ENCODE measurements at places on chromosomes 5 and 9.

DNA sequence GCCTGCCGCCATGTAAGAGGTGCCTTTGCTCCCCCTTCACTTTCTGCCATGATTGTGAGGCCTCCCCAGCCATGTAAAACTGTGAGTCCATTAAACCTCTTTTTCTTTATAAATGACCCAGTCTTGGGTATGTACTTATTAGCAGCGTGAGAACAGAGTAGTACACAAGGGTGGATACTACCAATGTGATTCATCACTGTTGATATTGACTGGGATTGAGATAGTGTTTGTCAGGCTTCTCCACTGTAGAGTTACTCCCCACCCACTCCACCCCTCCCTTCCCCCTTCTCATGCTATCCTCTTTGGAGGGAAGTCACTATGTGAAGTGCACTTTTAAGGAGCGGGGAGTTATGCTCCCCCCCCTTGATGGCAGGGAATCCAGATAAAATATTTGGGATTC, 11.4 kb upstream of the CRHBP start:
- peak; percentile 43 for DNase-seq

DNA sequence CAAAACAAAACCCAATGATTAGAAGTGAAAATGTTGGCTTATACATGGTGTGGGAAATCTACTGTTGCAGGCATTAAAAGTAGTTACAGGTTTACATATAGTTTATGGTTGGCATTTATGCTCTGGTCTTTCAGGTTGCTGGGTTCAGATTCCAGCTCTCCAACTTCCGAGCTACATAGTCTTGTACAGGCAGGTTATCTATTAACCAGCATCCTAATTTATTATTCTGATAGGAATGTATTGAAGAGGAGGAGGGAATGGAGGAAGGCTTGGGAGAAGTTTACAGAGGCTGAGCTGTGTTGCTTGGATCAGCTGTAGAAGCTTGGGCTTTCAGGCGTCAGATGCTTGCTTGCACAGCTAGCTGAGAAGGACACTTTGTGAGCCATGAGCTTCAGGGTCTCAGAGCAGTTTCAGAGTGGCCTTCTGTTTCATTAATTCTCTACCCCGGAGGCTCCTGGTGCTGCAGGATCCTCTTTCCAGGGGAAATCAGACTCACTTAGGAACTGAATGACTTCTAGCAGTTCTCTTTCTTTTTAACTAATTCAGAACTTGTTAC, 11.7 kb upstream of the ERBIN start:
- no peak for DNase-seq

DNA sequence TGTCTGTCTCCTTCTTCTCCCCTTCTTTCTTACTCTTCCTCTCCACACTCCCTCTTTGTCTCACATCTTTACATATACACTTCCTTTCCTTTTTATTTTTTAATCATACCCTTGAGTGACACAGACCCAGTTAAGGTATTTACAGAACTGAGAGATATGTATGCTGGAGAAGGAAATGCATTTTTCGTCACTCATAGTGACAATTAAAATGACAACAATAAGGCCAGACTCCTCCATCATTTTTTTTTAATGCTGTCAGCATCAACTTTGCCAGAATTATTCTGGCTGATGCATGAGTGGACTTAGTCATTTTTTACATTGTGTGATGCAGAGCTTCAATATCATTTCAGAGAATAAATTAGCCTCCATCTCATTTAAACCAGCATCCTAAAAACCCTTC, 272.9 kb downstream of the TMEM38B start:
- no peak for DNase-seq

DNA sequence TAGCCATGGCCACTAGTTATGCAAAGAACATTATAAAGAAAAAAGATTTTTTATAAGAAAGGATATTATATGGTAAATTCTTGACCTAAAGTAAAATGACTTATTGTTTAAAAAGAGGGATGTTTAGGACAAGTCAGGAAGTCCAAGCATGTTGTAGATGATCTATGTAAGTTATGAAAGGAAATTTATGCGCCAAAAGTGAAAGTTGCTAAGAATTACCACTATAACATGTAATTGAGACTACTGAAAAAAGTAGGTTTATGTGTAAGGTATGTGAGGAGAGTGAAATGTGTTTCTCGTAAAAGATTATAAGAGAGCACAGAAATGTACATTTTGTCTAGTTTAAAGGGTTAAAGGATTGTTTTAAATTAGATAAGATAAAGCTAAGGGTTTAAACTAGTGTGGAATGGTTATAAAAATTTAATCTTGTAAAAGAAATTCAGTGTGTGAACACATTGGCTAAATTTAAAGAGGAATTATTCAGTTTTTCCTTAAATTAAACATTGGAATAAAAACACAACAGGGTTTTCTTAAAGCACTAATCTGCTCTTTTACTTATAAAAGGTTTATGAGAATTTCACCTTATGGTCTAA, 1100.4 kb upstream of the EDIL3 start:
- DNase-seq, result no peak

DNA sequence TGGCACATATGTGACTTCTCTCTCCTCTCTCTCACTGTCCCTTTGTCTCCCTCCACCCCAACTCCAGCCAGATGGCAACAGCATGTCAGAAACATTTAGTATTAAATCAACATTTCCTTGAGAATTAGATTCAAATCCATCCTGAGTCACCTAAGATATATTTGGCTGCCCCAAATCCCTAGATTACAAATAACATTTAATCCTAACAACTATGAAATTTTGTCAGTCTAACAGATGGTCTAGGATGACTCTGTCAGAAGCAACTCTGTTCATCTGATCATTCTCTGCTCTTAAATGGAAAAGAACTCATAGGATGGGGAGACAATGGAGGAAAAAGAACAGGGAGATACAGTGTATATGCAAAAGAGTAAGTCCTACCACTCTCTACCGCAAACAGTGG, 201.2 kb downstream of the TSSK1B start:
- DNase-seq, result no peak

- no peak for DNase-seq
These were observed 1048.6 kb upstream of the SEMA6A start for GRCh38 chr5:117623042-117623805.

DNA sequence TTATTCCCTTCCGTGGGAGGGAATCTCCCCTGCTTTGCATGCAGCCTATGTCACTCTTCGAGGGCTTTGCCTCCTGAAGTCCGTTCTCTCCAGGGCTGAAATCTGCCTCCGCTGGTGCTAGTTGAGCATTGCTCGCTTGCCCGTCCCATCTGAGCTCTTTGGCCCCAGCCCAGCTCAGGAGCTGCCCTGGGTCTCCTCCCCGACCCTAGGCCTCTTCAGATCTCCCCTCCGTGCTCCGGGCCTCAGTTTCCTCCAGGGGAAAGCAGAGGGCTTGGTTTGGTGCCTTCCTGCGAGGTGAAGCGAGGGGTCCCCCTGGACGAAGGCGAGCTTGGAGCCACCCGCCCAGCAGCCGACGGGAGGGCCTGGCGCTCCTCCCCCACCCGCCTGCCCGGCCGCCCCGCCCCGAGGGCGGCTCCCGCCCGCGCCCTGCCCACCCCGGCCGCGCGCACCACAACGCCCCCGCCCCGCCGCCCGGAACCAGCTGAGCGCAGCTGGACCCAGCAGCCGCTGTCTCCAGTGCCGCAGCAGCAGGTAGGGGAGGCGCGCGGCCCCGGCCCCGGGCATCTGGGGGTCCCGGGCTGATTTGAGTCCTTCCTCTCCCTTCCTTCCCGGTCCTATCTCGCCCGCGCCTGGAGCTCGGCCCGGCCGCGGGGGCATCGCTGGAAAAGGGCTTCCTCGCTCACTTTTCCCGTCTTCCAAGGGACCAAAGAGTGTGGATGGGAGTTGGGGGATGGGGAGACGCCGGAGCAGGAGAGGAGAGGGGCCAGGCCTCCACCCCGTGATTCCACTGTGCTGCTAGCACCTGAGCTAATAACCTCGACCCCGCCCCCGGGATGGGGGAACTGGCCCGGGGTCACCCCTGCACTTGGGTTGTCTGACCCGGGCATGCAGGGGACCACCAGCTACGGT, at the start of gene GSN:
TSS of gene GSN (plus strand) at position 474 of the 909 bp plus-strand sequence. CDS start 33,810 bp downstream, outside the sequence.
- DNase-seq, result peak; percentile 68

DNA sequence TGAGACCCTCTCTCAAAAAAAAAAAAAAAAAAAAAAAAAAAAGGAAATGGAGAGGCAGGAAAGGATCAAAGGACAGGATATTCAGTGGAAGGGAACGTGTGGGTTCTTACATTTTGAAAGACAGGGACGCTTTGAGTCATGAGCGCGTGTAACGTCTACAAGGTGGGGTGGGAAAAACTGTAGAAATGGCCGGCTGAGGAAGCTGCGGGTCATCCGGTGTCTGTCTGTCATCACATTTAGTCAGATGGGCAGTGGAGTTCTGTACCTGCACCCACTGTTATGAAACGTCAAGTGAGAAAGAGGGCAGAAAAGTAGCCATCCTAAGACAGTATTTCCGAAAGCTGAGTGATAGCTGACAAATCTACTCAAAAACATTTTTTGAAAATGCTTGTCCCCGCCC, 159.8 kb downstream of the SMARCA2 start:
- no peak for DNase-seq

GRCh38 chr5:39109606-39110005, 35.4 kb upstream of the RICTOR start:
- no peak for DNase-seq

DNA sequence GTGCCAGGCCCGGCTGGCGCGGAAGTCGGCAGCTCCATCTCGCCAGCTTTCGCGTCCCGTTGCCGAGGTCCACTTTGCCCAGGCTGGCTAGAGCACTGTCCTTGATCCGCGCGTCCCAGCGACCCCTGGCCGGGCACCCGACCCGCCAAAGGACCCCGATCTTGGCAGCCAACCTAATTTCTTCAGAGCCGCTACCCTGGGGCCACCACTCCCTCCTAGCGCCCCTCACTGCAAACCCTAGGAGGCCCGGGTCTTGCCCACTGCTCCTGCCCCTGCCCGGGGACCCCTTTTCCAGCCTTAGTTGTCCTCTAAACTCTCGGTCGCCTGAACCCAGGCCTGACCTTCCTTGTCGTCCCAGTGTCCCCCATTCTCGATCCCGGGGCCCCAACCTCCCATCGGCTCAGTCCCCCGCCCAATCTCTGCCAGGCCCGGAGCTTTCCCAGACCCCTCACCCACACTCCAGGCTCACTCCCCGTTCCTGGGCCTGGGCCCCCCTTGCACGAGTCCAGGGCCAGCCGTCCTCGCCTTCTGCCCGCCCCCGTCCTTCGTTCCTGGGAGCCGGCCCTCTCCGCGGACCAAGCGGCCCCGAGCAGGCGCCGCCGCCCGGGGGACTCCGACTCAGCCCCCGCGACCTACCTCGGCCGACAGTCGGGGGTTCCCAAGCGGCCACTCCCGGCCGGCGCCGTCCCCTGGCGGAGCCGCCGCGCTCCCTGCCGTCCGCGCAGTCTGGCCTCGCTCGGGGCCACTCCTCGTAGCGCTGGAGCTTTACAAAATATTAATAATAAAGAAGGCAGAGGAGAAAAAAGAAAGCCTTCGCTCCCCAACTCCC, 701 bp upstream of the LMX1B start:
- DNase-seq, result no peak

DNA sequence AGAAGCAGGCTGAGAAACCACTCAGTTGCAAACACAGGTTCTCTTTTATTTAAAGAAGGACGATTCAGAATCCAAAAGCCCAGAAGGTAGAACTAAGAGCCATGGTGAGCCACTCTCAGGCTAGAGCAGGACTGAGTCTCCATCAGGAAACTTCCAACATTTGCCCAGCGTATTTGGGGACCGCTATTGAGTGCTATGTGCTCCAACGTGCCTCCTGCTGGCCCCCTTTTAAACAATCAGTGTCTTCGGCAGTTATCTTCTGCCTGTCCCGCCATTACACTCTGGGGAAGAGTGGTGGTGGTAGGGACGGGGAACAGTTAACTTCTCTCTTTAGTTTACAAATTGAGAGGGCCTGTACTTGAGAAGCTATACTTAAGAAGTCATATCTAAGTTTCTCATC, 78.1 kb downstream of the DENND1A start:
- no peak for DNase-seq

GRCh38 chr9:129591916-129592315, 29.0 kb downstream of the C9orf50 start:
- DNase-seq, result no peak

All from EL (cell line).